ENCODE measurements at places on chromosomes 13 and 19.

- DNase-seq, result no peak
These were observed 4.6 kb downstream of the TM9SF2 start for GRCh38 chr13:99505814-99506269.

- DNase-seq, result no peak
These were observed 284.7 kb downstream of the TSHZ3 start for GRCh38 chr19:31064491-31064890.

- DNase-seq, result no peak
These were observed 48.1 kb upstream of the RAP2A start for GRCh38 chr13:97385854-97386253.

- no peak for DNase-seq
These were observed 84.0 kb downstream of the LACC1 start for GRCh38 chr13:43963726-43964125.

DNA sequence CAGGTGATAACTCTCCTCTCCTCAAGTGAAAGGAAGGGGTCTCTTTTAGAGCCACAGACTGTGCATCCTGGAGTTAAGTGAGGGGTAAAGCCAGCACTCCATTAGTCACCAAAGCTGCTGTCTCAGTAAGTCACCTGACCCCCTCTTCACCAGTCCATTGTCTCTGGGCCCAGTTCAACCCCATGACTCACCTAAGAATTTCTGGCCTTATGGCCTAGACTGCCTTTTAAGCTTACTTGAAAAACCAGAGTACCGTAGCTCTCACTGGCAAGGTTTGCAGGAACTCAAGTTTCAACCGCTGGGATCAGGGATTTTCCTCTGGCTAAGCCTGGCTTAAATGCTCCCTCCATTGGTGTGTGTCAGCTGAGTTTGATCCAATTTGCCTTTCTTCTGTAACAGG lies 23.4 kb upstream of the EID2 start:
- no peak for DNase-seq

DNA sequence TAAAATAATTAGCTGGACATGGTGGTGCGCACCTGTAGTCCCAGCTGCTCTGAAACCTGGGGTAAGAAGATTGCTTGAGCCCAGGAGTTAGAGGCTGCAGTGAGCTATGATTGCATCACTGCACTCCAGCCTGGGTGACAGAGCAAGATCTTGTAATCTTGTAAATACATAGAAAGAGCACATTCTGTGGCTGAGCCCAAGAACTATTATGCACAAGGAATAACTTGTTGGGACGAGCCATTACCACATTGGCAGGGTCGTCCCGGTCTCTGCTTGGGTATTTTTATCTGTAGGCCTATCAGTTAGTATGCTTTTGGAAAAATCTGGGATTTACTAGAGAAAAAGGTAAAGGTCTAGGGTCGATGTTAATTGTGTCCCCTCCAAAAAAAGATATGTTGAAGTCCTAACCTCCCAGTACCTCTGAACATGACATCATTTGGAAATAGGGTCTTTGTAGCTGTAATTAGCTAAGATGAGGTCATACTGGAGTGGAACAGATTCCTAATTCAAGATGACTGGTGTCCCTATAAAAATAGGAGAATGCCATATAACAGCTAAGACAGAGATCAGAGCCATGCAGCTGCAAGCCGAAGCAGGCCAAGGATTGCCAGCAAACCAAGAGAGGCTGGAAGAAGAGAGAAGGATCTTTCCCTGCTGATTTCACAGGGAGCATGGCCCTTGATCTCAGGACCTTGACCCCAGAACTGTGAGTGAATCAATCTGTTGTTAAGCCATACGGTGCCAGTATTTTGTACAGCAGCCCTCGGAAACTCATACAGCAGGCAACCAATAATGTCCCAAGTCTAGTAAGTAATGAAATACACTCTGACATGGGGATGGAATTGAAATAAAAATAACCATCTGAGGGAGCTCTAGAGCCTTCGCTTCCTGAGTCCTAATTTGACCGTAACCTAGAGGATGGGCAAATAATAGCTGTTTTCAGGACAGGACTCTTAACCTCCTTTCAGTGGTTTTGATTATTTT lies 77.0 kb downstream of the TM9SF2 start:
- no peak for DNase-seq

- no peak for DNase-seq
These were observed at the start of gene DMKN for GRCh38 chr19:35513628-35514281. Gene DMKN (minus strand): TSS chr19:35513649. CDS start chr19:35513475, 174 bp downstream.

DNA sequence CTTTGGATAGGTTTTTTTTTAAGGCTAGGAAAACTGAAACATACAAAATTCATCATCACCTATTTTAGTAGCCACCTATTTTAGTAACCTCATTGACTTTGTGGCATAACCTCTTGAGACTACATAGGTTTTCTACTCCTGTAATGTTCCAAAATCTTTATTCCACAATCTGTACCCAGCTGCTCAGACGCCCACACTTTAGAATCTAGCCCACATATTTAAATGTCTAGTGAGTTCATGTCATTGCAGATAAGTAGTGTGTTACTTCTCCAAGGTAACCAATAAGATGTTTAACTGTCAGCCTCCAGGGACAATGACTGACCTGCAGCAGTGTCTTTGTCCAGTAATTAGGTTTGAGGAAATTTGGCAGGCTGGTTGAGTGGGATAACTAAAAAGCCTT lies 330.2 kb downstream of the MZT1 start:
- DNase-seq, result no peak

GRCh38 chr19:40702337-40703012 lies 12.0 kb upstream of the NUMBL start:
- no peak for DNase-seq

Measured in activated CD8-positive, alpha-beta T cell treated with anti-CD3 and anti-CD28 coated beads, Interleukin-2, amount 10 ng/mL, durations not matched to agents 7 days and 5 days (primary cell).